ENCODE measurements at places on chromosomes 1 and 21. TPM values are rescaled to one million over a fixed set of nuclear protein-coding genes. Genes with fewer than 3 reads are reported as not detected.
A peak's percentile ranks its signal among the peaks of the same experiment; 100 is the strongest.

Gene ADGRB2
- 12.1 TPM for total RNA-seq

Gene SLFNL1
- total RNA-seq, result 0.16 TPM

Gene OR2L13
- total RNA-seq, result not detected

Gene CD5L
- total RNA-seq, result 0.52 TPM

Gene BSND
- not detected for total RNA-seq

Gene DPT
- total RNA-seq, result 45.6 TPM

Gene AJAP1
- 0.16 TPM for total RNA-seq

Gene GSTM1
- total RNA-seq, result not detected

Gene LRRC53
- total RNA-seq, result not detected

Gene RASSF5
- total RNA-seq, result 7.8 TPM

Gene HSD11B1
- total RNA-seq, result 4.1 TPM

Gene CLDN8
- total RNA-seq, result not detected

Gene AUNIP
- not detected for total RNA-seq

Gene SAMD11
- total RNA-seq, result 2.4 TPM

- no peak overlapping the region for H3K27ac ChIP-seq
- H3K4me1 ChIP-seq, result peaks cover 8% of the 10 kb centered on the region
- no peak overlapping the region for H3K4me3 ChIP-seq
Measured at GRCh38 chr1:240528591-240528990, 83.4 kb downstream of the GREM2 start.

DNA sequence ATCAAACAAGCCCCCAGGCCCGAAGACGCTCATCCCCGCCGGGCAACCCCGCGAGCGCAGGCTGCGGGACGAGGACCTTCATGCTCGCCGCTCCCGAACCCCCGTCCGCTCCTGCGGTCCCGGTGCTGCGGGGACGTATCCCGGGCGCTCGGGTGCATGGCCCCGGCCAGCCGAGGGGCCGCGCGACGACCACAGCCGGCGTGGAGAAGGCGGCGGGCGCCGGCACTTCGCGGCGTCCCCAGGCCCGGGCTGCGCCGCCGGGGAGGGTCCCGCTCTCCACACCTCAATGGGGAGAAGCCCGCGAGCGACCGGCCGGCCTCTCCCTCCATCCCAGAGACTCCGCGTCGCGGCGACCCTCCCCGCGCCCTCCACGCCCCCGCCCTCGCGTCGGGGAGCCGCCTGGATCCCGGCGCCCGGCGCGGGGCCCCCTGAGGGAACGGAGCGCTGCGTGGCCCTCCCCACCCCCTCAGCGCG lies 401 bp downstream of the ERRFI1 start:
- H3K4me3 ChIP-seq, result peak overlapping the region; percentile 94
- H3K27ac ChIP-seq, result peak overlapping the region; percentile 96
- H3K36me3 ChIP-seq, result no peaks in the 10 kb centered on the region
- no peak for DNase-seq

- no peak overlapping the region for H3K27ac ChIP-seq
- no peak for DNase-seq
Measured at GRCh38 chr1:37575692-37576091, 19.0 kb downstream of the DNALI1 start.

DNA sequence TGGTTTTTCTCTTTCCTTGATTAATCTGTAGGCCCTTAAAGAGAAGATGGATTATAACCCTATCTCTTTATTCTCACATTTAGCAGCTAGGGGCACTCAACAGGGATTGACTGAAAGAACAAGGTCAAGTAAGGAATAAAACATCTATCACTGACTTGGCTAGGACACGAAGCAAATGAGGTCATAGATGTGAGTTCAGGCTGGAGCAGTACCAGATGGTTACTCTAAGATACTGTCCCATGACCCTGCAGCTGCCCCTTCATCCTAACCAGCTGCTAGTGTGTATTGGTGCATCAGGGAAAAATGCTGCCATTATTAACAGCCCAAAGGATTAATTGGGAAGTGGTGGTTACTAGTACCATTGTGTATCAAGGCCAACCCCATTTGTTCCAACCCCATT lies 221.9 kb downstream of the CTH start:
- H3K27ac ChIP-seq, result no peak overlapping the region
- H3K36me3 ChIP-seq, result no peaks in the 10 kb centered on the region
- H3K27me3 ChIP-seq, result no peaks in the 10 kb centered on the region
- no peak overlapping the region for H3K4me3 ChIP-seq

DNA sequence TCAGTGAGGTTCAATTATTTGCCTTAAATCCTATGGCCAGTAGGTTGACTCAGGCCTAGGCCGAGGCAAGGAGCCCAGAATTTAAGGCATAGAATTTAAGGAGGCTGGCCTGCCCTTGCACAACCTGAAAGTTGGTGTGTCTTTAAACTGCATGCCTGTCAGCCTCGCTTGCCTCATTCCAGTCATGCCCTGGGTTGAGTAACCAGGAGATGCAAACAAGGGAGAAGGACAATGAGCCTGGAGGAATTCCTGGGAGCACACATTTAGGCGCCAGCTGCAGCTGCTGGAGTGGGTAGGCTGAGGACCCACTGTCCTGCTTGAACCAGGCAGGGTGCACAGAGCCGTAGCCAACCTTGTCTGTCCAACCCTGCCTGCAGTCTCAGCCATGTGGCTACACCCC lies 11.7 kb downstream of the CD2 start:
- no peak overlapping the region for H3K4me3 ChIP-seq
- peaks cover 5% of the 10 kb centered on the region for H3K27me3 ChIP-seq
- H3K4me1 ChIP-seq, result no peaks in the 10 kb centered on the region

GRCh38 chr1:211579440-211580302 lies 710 bp upstream of the SLC30A1 start:
- no peaks in the 10 kb centered on the region for H3K27me3 ChIP-seq
- peak; percentile 85 for DNase-seq
- peaks cover 62% of the 10 kb centered on the region for H3K4me1 ChIP-seq
- H3K4me3 ChIP-seq, result peak overlapping the region; percentile 81
- peak overlapping the region; percentile 99 for H3K27ac ChIP-seq
- peaks cover 12% of the 10 kb centered on the region for H3K36me3 ChIP-seq

DNA sequence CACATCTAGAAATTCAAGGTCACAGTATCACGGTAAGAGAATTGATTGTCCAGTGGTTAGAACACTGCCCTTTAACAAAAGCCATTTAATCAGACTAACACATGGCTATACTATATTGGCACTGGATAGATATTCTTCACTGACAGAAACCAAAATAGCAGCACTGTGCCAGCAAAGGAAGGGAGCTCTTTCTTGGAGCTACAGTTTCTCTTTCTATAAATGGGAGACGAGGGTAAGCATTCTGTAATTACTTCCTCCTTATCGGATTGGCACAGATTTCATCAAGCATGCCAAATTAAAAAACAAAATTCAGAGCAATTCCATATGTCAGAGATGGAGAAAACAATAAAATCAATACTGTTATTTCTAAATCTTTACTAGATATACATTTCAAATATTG lies 115.7 kb upstream of the CACYBP start:
- H3K4me3 ChIP-seq, result no peak overlapping the region
- H3K27ac ChIP-seq, result no peak overlapping the region
- no peaks in the 10 kb centered on the region for H3K27me3 ChIP-seq
- DNase-seq, result no peak

GRCh38 chr1:47927165-47927564 lies 70.0 kb downstream of the TRABD2B start:
- no peak overlapping the region for H3K4me3 ChIP-seq
- H3K27me3 ChIP-seq, result peaks cover 39% of the 10 kb centered on the region
- H3K36me3 ChIP-seq, result no peaks in the 10 kb centered on the region
- DNase-seq, result no peak

GRCh38 chr1:118049981-118050380 lies 120.4 kb downstream of the WDR3 start:
- H3K27me3 ChIP-seq, result no peaks in the 10 kb centered on the region
- H3K4me3 ChIP-seq, result no peak overlapping the region
- H3K36me3 ChIP-seq, result no peaks in the 10 kb centered on the region

DNA sequence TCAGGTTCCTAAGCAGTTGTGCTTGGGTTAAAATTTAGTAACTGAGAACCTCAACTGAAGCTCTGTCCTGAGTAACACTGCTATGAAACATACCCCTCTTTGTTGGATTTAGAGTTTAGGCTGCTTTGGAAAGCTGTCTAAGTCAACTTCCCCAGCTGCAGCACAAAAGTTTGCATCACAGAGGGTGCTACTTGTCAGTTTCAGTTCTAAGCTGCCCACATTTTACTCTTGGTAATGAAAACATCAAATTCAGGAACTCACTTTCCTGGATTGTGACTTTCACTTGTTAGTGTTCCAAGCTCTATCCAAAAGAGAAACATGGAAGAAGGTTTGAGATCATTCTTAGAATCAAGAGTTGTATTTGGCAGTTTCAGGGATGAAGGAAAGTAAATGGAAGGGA lies 191.7 kb upstream of the NFIA start:
- no peaks in the 10 kb centered on the region for H3K27me3 ChIP-seq
- no peak overlapping the region for H3K4me3 ChIP-seq
- no peak overlapping the region for H3K27ac ChIP-seq
- peaks cover 27% of the 10 kb centered on the region for H3K4me1 ChIP-seq

- H3K27me3 ChIP-seq, result peaks cover 5% of the 10 kb centered on the region
- H3K36me3 ChIP-seq, result no peaks in the 10 kb centered on the region
- peak overlapping the region; percentile 86 for H3K27ac ChIP-seq
Measured at GRCh38 chr1:204814166-204814884, 56.3 kb upstream of the NFASC start.

GRCh38 chr1:172895761-172896160 lies 155.0 kb downstream of the TNFSF18 start:
- DNase-seq, result no peak
- H3K4me3 ChIP-seq, result no peak overlapping the region
- H3K27me3 ChIP-seq, result no peaks in the 10 kb centered on the region
- H3K4me1 ChIP-seq, result peaks cover 28% of the 10 kb centered on the region

GRCh38 chr21:25750085-25750484 lies 15.3 kb downstream of the GABPA start:
- no peak overlapping the region for H3K27ac ChIP-seq
- no peak for DNase-seq

DNA sequence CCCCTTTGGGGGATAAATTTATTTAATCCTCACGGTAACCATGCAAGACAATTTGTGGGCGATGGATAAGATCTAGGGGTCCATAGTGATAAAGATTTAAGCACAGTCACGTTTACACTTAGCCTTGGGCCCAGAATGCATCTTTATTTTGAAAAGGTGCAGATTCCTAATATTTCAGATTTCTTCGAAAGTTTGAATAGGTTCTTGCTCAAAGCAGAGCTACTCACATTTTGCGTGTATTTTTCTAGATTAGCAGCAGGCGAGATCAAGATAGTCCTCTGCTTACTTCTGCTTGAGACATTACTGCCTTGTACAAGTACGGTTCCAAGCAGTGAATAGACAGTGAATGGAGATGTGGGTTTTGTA lies 647 bp downstream of the TSEN15 start:
- H3K4me3 ChIP-seq, result peak overlapping the region; percentile 91
- H3K27me3 ChIP-seq, result no peaks in the 10 kb centered on the region
- H3K4me1 ChIP-seq, result peaks cover 44% of the 10 kb centered on the region
- no peak for DNase-seq
- H3K27ac ChIP-seq, result peak overlapping the region; percentile 94

DNA sequence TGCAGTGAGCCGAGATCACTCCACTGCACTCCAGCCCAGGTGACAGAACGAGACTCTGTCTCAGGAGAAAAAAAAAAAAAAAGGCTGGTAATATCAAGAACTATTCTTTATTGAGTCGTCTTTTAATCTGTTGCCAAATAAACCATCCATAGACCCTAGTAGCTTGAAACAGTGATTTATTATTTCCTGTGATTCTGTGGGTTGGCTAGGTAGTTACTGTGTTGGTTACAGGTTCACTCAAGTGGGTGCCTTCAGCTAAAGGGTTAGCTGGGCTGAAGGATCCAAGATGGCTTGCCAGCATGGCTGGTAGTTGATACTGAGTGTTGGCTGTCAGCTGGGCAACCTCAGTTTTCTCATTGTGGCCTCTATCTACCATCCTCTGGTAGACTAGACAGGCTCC lies 9.2 kb downstream of the TLCD4 start:
- no peaks in the 10 kb centered on the region for H3K27me3 ChIP-seq
- H3K27ac ChIP-seq, result no peak overlapping the region
- no peak for DNase-seq
- H3K4me3 ChIP-seq, result no peak overlapping the region
- no peaks in the 10 kb centered on the region for H3K36me3 ChIP-seq
- H3K4me1 ChIP-seq, result peaks cover 13% of the 10 kb centered on the region

- no peak for DNase-seq
- H3K27me3 ChIP-seq, result no peaks in the 10 kb centered on the region
- H3K4me3 ChIP-seq, result peak overlapping the region; percentile 80
- peaks cover 52% of the 10 kb centered on the region for H3K4me1 ChIP-seq
Measured at GRCh38 chr1:117120774-117121588, 568 bp downstream of the TRIM45 start.

DNA sequence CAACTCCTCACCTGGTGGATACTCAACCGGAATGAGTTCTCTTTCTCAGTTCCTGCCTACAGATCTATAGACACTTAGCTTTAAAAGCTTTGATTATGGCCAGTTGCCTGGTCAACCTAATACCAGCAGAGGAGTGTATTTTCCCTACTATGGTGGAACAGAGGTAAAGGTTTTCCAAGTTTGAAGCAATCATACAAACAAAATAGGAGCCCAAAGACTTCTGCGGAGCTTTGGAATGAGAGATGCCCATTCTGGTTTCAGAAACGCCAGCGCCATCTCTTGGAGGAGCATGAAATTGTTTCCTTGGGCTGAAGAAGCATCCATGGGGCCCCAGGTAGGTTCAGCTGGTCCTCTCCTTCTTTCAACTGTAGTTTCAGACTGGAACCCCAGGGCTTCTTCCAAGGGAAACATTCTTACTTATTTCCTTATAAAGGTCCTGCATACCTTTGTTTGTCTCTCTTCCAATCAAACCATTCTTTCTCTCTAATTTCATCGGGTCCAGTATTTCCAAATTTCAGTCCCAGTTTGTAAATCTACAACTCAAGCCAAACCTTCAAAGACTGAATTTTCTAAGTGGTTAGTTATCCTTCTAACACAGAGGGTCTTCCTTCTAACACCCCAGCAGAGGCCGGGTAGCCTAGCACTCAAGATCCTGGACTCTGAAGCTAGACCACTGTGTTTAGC lies 95.9 kb downstream of the KCNJ15 start:
- H3K4me3 ChIP-seq, result peak overlapping the region; percentile 2
- H3K4me1 ChIP-seq, result peaks cover 11% of the 10 kb centered on the region
- DNase-seq, result peak; percentile 25
- H3K27me3 ChIP-seq, result peaks cover 5% of the 10 kb centered on the region
- H3K36me3 ChIP-seq, result no peaks in the 10 kb centered on the region
- no peak overlapping the region for H3K27ac ChIP-seq

GRCh38 chr1:207981976-207982375 lies 71.1 kb upstream of the CD34 start:
- no peak overlapping the region for H3K27ac ChIP-seq
- no peaks in the 10 kb centered on the region for H3K36me3 ChIP-seq
- no peak overlapping the region for H3K4me3 ChIP-seq
- no peak for DNase-seq

GRCh38 chr1:81584398-81584797 lies 216.3 kb upstream of the ADGRL2 start:
- no peak for DNase-seq
- peaks cover 16% of the 10 kb centered on the region for H3K4me1 ChIP-seq
- H3K27ac ChIP-seq, result no peak overlapping the region
- no peaks in the 10 kb centered on the region for H3K27me3 ChIP-seq
- H3K36me3 ChIP-seq, result no peaks in the 10 kb centered on the region

GRCh38 chr1:17773591-17774326 lies 18.6 kb downstream of the ACTL8 start:
- H3K4me1 ChIP-seq, result no peaks in the 10 kb centered on the region
- H3K27ac ChIP-seq, result no peak overlapping the region
- DNase-seq, result no peak
- H3K27me3 ChIP-seq, result peaks cover 62% of the 10 kb centered on the region
- no peaks in the 10 kb centered on the region for H3K36me3 ChIP-seq

GRCh38 chr1:92516574-92516973 lies 29.8 kb upstream of the GFI1 start:
- H3K27ac ChIP-seq, result no peak overlapping the region
- no peaks in the 10 kb centered on the region for H3K4me1 ChIP-seq
- H3K27me3 ChIP-seq, result no peaks in the 10 kb centered on the region
- peaks cover 11% of the 10 kb centered on the region for H3K36me3 ChIP-seq

Measured in left ventricle myocardium inferior (tissue), 1 donor.